Fibroblast of skin of back (primary cell): ENCODE measurements at places on chromosomes 16 and 17.

DNA sequence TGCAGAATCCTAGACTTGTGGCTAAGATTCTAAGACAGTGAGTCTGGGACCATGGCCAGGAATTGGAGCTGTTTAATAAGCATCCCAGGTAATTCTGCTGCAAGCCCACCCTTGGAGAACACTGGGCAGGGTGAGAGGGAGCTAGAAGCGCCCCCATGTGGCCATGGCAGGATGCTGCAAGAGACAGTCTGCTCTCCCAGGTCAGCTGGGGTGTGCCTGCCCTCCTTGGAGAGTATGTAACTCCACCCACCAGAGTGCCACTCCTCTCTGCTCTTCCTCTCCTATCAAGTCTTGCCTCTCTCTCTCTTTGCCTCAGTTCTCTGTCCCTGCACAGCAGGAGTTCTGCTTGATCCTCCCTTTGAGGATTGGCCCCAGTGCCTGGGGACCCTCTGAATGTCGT lies 14.9 kb downstream of the RCVRN start:
- DNase-seq, result no peak

GRCh38 chr16:53257001-53257400 lies 177.3 kb upstream of the RBL2 start:
- peak; percentile 74 for DNase-seq

DNA sequence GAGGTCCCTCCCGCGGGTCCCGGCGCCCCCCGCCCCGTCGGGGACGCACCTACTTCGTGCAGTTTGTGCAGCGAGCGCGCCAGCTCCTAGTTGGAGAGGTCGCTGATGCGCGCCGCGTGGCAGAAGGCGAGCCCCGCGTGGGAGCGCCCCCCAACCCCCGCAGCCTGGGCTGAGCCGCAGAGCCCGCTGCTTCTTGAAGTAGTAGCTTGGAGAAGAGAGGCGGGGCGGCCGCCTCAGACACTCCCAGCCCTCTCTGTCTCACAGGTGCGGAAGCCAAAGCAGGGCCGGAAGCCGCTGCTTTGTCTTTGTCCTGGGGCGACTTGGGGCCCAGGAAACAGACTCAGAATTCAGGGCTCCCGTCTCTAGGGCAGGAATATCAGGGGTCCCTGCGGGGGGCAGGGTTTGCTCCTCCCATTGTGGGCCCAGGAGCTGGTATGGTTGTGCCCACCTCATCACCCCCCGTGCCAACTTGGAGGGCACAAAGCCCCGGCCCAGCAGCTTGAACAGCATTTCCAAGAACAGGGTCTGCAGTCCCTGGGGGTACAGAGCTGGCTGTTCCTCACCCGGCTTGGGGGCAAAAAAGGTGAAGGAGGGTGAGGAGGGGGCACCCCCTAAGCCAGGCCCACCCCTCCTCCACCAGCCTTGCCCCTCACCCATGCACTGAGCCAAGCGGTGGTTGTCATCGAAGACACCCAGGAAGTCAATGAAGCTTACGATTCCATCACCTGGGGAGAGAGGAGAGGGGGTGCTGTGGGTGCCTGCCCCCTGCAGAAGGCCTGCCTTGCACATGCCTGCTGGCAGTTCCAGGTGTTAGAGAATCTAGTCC lies 13.5 kb downstream of the SPATA32 start:
- DNase-seq, result no peak

DNA sequence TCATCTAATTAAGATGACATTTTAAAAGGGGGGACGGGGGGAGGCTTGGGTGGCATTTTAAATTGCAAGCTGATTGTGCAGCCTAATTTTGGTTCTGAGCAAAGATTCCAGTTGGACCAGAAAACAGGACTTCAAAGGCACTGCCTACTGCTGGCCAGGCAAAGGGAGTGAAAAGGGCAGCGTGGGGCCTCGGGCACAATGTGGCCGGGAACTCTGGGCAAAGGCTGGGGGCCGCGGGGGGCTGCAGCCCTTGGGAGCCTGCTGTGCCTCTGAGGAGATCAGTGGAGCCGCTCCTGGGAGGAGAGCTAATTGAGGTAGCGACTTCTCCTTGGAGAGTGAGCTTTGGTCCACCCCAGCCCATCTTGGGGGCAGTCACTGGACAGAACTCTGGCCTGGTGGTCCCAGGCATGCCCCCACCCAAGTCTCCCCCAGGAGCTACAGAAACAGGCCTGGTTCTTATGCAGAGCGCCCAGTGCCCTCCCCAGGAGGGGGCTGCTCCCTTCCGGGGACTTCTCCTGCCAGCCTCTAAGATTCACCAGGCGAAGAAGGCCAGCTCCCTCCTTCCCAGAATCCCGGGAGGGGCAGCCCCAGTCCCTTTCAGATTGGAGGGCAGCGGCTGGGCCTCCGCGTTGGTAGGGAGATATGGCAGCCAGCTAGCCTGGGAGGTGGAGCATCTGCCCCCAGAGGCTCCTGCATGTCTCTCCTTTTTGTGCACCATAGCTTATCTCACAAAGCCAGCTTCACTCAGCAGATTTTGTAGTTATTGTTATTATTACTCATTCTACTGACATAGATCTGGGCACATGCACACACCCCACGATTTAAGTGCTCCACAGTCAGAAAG lies 115.6 kb downstream of the GNAO1 start:
- no peak for DNase-seq

- DNase-seq, result no peak
These were observed 117.6 kb downstream of the USP31 start for GRCh38 chr16:23031508-23032098.

GRCh38 chr16:28621481-28622155 lies 11.8 kb upstream of the SULT1A1 start:
- DNase-seq, result no peak

DNA sequence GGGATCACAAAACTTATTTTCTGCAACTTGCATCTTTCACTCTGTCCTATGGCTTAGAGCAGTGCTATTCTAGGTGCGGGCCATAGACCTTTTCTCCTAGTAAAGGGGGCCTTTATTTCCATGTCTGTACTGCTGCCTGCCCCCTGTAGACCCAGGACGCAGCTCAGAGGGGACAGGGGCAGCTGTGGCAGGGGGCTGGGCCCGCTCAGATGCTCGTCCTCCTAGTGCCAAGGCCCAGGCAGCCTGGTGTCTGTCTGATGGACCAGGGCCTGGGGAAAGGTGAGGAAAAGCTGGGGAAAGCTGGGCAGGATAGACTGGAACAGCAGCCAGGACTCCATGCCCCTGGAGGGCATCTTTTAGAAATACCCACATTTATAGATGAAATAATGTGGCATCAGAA lies 25.6 kb downstream of the VAC14 start:
- no peak for DNase-seq

DNA sequence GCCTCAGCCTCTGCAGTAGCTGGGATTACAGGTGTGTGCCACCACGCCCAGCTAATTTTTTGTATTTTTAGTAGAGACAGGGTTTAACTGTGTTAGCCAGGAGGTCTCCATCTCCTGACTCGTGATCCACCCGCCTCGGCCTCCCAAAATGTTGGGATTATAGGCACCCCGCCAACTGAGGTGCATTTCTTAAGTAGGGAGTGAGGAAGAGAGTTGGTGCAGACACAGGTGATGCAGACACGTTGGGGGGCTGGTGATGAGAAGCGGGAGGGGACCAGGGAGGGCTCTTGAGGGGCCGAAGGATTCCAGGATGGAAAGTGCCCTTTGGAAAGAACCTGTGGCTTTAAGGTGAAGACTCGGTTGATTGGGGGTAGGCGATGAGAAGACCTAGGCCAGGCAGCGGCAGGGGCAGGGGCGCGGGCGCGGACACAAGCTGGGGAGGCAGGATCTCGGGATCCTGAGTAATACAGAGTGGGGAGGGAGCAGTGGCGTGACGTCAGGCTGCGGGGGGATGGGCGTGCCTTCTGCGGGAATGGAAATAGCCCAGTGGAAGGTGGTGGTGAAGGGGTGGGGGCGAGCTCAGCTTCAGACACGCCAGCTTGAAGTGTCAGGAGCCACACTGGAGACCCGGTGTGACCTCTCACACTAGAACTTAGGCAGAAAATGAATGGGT lies 2.5 kb upstream of the ATP6V0C start:
- peak; percentile 47 for DNase-seq

DNA sequence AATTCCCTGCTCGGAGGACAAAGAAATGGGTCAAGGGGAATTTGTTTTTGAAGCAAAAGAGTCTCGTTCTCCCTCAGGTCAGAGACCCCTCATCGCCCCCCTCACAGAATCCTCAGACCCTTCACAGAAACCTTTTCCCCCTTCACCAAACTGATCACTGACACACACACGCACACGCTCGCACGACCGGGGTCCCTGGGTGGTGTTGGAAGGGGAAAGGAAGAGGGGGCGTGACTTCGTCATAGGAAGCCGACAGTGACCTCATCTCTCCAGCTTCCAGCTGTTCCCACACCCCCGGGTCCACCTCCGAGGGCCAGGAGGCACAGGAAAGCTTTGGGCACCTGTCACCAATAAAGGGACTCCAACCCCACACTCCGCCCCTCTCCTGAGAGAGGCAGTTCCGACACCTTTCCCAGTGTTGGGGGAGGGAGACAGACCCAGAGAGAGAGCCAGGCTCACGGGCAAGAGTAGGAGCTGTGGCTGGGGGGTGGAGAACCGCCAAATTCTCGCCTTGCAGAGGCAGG lies 1.2 kb downstream of the ASGR1 start:
- peak; percentile 29 for DNase-seq

GRCh38 chr16:87764600-87765472 lies 950 bp downstream of the KLHDC4 start:
- DNase-seq, result peak; percentile 6

DNA sequence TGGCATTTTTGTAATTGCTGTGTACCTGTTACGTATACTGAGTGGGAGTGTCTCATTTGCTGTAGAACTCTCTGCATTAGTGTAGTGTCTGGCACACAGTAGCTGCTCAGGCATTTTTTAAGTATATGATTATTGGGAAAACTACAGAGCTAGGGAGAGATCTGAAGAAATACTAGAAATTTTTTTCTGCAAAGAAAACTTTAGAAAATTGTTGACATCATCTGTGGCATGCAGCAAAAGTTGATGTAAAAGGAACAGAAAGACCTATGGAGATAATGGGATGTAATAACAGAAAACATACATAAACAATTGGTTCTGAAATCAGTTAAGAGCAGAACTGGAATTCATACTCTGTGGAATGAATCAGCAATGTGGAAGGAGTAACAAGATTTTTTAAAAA lies 11.6 kb downstream of the CLTC start:
- peak; percentile 41 for DNase-seq

DNA sequence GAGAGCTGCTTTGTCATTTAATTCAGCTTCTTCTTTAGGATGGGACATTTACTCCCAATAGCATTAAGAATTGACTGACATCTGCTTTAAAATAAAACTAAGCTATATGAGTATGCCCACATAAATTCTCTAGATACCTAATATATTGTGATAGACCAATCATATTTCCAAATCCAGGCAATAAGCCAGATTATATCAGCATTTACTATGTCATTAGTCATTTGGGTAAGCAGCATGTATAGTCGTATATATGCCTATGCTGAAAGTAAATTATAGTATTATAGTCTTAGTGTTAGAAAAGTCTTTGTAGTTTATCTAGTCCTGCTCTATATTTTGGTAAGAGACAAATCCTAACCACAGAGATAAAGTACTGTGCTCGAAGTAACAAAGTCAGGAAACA lies 958.1 kb downstream of the KCNJ2 start:
- no peak for DNase-seq

DNA sequence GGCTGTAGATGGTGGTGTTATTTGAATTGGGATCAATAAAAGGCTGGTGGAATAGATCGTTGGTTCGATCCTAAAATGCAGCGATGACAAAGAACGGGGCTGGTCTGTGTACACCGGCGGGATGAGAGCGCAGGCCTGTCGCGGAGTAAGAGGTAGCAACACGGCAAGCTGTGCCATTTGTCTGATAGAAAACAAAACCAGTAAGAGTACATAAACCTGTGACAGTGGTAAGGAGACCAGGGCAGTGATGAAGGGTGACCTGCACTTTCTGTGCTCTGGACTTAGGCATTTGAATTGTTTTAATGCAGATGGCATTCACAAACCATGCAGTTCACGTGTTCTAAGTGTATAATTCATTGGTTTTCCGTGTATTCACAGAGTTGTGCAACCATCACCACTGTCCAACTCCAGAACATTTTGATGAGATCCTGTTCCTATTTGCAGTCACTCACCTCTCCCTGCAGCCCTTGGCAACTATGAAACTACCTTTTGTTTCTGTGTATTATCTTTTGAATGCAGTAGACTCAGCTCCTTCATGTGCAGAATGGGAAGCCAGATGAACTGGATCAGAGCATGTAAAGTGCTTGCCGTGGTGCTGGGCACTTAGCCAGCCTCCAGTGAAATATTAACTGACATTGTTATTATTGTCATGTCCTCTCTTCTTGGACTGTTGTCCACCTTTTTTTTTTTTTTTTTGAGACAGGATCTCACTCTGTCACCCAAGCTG lies 286.1 kb downstream of the SNX29 start:
- DNase-seq, result no peak

DNA sequence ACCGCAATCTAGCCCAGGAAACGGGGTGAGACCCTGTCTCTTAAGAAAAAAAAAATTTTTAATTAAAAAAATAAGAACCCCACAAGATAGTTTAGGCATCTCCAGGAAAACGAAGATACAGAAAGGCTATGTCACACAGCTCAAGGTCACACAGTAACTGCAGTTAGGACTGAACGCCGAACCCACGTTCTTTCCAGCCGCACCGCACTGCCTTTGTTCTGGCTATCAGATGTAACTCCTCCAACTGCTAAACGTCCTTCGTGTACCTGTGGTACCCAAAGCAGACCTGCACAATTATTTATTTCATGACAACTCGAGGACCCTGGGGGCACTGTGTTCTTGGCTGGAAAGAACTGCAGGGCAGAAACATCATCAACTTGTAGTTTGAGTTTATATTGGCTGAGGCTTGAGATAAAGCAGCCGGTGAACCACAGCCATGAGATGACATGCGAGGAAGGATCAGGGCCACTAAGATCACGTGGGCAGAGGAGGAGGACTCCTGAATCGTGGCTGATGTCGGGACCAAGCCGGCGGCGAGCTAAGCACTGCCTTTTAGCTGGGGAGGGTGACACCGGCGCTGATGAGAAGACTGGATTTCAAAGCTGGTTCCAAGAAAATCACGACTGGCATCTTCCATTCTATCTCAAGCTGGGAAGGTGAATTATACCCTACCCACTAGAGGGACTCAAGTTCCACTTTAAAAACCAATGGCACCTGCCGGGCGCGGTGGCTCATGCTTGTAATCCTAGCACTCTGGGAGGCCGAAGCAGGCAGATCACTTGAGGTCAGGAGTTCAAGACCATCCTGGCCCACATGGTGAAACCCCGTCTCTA lies 20.7 kb upstream of the MNT start:
- no peak for DNase-seq
